ENCODE measurements at places on chromosomes 13 and 19.
A peak's percentile ranks its signal among the peaks of the same experiment; 100 is the strongest.

GRCh38 chr13:37277435-37278144, 172.1 kb upstream of the CSNK1A1L start:
- no peak for DNase-seq

DNA sequence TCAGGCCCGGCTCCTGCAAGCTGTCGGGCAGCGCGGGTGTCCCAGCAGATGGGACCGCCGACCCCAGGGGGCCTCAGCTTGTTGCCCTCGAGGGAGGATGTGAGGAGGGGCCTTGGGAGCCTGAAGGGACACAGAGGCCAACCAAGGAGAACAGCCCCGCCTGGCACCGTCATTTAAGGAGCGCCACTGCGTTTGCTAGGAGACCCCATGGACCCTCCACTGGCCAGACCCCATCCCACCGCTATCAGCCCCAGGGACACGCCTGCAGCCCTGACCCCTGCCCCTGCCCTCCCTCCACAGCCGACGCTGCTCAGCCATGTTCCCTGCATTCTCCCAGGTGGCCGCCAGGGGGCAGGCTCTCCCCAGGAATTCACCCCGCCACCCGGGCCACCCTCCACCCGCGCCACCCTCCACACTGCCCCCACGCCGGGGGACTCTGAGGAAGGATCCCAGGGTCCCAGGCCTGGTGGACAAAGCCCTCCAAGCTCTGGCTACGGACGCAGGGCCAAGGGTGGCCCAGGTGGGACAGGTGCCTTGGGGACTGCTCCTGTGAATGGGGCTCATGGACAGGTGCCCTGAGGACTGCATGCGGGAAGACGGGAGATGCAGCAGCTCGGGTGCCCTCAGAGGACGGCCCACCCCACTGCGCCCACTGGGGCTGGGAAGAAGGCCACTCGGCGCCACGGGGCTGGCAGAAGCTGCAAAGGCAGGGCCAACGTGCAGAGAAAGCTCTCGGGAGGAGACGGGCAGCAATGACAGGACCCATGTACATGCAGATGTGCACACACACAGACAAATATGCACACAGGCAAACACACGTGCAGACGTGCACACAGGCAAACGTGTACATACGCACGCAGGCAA, 34.4 kb downstream of the PIP5K1C start:
- DNase-seq, result peak; percentile 69

DNA sequence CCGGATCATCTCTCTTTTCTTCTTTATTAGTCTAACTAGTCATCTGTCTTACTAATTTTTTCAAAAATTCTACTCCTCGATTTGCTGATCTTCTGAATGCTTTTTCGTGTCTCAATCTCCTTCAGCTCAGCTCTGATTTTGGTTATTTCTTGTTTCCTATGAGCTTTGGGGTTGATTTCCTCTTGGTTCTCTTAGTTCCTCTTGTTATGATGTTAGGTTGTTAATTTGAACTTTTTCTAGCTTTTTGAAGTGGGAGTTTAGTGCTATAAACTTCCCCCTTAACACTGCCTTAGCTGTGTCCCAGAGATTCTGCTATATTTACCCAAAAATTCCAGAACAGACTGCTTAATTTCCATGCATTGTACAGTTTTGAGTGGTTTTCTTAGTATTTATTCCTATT, 3.4 kb downstream of the FCAR start:
- DNase-seq, result no peak

DNA sequence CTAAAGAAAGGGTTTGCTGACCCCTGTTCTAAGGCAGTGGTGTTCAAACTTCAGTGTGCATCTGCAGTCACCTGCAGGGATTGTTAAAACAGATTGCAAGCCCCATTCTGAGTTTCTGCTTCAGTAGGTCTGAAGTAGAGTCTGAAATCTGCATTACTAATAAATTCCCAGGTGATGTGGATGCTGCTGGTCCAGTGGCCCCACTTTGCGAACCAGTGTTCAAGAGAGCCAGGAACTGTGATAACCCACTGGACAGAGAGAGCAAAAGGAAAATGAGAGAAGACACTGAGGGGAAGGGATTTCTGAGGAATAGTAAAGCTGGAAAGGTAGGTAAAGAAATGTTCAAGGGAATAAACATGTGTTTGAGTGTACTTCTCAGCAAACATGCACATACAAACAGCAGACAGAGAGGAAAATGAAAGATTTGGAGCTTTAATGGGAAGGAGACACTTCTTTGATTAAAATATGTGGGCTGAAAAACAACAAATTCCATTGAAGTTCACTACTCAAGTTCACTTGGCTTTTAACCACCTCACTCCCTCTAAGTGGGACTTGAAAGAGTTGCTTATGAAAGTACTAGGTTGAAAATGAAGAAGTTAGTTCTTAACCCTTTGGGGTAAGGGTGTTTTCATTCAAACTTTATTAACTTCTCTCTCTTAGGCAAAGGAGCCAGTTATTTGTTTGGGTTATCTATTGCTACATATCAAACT, 26.4 kb upstream of the FAM216B start:
- DNase-seq, result no peak

DNA sequence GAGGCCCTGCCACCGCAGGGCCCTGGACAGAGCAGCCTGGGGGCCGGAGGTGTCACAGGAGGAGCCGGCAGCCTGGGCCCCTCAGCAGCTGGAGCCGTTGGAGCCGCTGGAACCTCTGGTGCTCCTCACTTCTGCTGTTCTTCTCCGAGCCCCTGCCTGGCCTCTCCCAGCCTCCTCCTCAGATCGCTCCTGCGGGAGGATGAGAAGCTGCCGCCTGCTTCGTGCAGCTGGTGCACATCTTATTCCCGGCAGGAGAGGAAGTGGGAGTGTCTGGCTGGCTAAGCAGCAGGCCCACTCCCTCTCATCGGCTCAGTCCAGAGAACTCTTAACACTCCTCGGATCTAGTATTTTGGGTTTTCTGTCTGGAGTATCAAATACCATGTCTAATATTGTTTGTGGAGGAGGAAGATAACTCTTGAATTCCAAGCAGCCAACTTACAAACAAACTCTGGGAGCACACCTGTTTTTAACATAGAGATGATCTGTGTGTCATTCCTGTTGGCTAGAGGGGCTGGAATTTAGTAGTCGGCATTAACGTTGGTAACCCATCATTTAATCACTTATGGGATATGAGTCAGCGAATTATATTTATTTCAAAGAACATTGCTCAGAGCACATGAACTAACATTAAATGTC, 37.1 kb upstream of the RNF113B start:
- no peak for DNase-seq
